Activated CD4-positive, alpha-beta T cell treated with anti-CD3 and anti-CD28 coated beads, Interleukin-2, amount 50 U/mL, for 1 hour (primary cell): ENCODE measurements at places on chromosomes 1 and 21.

DNA sequence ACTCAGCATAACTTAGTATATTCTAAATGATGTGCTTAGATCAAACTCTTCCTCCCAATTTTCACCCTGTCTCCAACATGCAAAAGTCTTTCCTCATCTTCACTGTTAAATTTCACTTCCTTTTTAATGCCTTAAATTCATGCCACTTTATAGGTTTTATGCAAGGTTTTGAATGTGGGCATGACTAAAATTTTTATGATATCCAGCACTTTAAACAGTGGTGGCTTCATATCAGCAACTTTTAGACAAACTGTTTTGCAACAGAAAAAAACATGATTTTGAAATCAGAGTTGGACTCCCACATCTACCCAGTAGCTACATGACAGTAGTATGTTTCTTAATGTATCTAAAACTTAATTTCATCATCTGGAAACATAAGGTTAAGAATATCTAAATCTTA is 84.7 kb upstream of the ZP4 start:
- DNase-seq: no peak

GRCh38 chr1:48898894-48899293 is 122.2 kb upstream of the BEND5 start:
- no peak for DNase-seq

DNA sequence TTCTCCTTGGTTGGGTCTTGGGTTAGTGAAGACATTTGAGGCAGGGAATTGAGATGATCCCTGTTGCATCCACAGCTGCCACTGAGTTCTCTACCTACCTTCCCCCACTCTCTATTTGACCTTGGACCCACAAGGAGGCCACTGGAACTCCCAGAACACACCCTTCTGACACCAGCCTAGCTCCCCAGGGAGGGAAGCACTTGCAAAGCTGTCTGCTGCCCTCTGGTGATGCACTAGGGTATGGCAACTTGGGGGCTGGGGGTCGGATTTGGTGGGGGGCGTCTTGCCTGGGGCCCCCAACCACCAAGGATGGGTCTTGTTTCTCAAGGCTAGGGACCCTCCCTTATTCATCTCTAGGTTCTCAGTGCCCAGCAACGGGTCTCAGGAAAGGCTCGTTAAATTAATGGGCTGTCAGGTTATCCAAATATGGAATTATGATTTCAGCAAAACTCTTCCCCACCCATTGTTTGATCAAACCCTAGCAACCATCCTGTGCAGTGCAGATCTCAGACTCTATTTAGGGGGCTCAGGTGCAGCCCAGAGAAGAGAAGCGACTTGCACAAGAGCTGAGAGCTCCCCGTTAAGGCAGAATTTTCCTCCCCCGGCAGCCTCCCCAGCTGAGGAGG is 177.8 kb upstream of the KLHDC7A start:
- no peak for DNase-seq

DNA sequence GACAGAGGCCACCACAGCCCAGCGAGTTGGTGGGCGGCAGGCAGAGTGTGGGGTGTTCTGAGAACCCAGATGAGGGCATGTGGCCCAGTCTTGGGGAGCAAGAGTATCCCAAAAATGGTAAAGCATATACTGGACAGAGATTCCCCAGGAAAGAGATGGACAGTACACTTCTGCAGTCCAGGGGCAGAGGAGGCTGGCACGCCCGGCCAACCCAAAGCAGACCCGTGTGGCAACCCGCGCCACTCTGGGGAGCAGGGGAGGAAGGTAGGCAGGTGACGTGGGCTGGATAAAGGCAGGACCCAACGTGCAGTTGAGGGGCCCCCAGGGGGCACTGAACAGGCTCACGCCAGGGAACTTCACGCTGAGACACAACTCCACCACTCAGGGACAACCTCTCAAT is 46.4 kb upstream of the RIPK4 start:
- no peak for DNase-seq

- DNase-seq: no peak
Measured at GRCh38 chr1:185425163-185425562, 108.1 kb upstream of the IVNS1ABP start.

GRCh38 chr1:167090314-167090942 is at the start of gene GPA33:
TSS of gene GPA33 (minus strand) at chr1:167090377. CDS start at chr1:167090287, 90 bp downstream.
- DNase-seq: no peak

- no peak for DNase-seq
Measured at GRCh38 chr1:21012937-21013336, 163.8 kb downstream of the EIF4G3 start.

DNA sequence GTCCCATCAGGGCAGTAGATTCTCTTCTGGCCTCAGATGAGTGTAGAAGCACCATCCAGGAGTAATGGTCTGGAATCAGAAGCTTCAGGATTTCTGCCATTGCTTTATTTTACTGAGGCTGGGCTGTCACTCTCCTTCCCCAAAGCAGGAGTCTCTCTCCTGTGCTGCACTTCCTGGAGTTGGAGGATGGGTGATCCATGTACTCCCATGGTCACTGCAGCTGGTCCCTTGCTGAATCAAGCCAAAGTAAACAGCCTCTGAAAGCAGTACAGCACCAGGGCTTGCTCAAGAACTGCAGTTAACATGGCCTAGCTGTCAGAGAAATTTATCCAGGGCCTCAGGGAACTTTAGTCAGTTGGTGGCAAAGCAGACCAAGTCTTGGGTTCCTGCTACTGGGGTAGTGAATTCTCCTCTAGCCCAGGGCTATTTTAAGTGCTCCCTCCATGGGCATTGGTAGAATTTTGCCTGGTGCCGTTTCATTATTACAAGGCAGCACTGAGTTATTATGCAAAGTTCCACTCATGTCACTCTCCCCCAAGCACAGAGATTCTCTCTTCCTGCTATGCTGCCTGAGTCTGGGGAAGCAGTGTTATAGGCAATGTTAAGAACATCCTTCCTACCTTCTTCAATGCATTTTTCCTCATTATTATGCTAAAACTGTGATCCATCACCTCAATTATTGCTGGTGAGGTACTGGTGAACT is 29.5 kb downstream of the DRAM2 start:
- DNase-seq: no peak

- no peak for DNase-seq
Measured at GRCh38 chr1:3609016-3609768, 2.1 kb downstream of the MEGF6 start.

GRCh38 chr1:12147201-12147701 is 19.5 kb upstream of the TNFRSF1B start:
- DNase-seq: no peak

- DNase-seq: no peak
Measured at GRCh38 chr1:26191739-26192138, 1.3 kb downstream of the CATSPER4 start.

DNA sequence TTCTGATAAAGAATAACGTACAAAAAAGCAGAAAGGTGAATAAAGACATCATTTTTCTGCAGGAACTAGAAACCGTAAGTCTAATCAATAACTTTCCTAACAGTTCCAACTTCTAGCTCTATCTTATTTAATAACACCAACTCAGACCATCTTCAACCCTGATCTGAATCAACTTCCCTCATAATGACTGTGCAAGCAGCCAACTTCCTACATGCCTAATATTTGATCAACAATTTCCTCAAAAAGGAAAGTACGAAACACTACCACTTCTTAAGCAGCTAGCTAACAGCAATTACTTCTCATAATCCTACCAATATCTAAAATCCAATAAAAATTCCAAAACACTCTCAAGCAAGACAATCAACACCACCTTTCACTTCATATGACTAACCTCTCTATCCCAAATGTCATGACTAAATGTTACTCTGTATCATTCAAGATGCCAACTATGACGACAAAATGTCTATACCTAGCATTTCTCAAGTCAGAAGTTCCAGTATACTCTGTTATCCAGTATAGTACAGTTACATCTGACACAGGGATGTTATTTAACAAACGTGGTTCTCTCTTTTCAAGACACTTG is 1.7 kb downstream of the COP1 start:
- no peak for DNase-seq

DNA sequence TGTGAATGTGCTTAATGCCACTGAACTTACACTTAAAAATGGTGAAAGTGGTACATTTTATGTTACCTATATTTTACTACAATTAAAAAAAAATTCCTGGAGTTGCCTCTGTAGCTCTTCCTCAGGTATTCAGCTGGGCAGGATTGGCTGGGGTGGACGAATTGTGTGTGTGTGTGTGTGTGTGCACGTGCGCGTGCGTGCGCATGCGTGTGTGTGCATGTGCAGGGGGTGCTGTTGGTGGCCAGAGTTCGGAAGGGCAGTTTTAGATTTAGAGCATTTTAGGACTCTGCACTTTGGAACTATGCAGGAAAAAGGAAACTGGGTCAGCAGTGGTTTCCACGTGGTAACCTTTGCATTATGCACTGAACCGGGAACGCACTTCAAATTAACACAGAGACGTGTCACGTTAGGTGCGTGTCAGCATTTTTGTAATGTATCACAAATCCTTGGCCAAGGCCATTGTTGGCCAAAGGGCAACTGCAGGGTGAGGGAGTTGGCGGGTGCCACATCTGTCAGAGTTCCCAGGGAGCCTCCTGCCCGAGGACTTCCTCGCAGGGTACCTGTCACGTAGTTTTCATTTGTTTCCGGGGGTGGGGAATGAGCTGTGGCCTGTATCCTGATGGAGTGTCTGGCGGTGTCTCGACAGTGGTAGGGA is 312.8 kb downstream of the CAMTA1 start:
- no peak for DNase-seq

DNA sequence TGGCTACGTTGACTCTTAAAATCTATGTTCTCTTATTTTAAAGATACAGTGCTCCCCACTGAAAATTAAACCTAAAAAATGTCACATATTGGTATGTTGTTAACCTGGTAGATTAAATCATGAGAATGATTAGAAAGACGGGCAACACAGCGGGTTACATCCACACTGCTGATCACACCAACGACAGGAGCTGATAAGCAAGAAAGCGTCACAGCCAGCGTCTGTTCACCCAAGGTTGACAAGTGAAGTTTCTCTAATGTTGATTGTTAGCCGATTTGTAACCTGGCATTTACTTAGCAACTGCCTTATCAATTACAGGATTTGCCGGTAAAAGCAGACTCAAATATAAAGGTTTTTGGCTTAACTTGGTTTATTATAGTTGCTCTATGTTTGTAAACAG is 149.3 kb downstream of the NR5A2 start:
- no peak for DNase-seq

GRCh38 chr1:99766378-99766800 is at the start of gene FRRS1:
TSS of gene FRRS1 (minus strand) at chr1:99766635. CDS start at chr1:99748768, 17,867 bp downstream.
- DNase-seq: peak; percentile 10

DNA sequence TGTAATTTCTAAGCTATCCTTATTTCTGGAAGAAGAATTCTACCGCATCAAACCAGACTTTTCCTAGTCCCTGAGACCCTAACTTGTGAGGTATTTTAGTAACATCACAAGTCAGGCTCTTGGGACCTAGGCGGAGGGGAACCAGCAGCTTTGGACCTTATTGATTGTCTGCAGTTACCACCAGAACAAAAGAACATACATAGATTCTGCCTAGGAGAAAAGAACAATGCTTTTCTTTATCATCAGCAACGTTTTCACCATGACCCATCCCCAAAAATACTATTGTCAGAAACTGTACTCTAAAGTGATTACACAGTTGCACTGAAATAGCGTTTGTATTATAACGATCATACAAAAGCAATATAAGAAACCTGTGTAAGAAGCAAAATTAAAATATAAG is 860.4 kb downstream of the USP25 start:
- DNase-seq: no peak

DNA sequence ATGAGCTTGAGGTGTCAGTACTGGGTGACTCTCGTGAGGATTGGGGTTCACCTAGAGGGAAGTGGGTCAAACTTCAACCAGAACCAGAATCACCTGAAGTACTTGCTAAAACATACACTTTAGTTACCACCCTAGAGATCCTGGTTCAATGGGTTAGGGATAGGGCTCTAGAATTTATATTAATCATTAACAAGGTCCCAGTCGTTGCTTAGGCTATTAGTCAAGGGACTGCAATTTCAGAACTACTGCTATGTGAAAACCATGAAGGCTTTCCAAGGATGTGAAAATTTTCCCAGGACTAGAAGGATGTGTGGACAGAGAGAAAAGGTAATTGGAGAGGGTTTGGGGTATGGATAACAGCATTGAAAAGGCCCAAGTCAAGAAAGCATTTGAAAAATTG is 162.6 kb downstream of the GRIK1 start:
- DNase-seq: no peak

DNA sequence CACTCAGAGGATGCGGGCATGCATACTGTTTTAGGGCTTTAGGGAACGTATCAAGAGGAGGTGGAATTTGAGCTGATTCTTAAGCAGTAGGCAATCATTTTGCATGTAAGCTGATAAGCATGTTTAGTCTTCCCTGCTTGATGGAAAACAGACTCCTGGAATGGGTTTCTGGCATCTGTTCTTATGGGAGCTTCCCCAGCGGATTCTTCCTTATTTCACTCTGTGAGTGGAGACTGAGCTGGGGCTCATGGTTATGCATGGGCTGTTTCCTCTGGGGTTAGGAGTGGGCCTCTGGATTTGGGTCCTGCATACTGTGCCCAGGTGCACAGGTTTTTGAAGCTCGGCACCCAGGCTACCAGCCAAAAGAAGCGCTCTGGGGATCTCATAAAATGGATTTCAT is 93.4 kb downstream of the DIRAS3 start:
- no peak for DNase-seq

DNA sequence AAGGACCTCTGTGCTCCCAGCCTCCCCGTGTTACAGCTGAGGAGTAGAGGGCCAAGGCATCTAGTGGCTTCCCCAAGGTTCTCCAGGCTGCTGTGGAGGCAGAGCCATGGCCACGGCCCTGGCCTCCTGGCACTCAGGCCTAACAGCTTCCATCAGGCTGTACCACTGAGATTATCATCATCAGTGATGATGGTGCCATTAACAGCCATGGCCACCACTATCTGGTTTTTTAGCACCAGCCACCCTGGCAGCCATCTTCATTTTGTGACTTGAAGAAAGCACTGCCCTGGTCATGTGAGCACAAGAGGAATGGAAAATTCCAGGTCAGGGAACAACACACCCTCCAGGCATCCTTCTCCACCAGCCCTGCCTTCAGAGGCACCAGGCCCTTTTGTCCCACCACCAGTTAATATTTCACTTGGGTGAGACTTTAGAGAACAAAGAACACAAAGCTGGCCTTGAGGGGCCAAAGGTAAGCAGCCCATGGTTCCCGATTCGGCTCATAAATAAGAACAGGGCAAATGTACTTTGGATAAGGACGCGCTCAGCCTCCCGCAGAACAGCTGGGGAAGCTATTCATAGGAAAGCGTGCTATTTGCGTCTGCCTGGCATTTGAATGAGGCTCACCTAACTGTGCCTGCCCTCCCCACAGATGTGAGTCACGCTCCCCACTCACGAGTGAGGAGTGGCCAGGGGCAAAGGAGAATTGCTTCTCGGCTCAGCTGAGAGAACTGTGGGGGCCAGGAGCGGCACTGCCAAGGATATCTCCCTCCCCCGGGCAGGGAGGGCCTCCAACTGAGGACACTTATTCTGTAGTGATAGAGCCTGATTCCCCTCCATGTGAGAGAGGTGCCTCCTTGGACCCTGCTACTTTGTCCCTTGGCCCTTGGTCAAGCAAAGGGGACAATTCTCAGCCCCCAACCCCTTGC is 95.6 kb downstream of the CD58 start:
- no peak for DNase-seq

DNA sequence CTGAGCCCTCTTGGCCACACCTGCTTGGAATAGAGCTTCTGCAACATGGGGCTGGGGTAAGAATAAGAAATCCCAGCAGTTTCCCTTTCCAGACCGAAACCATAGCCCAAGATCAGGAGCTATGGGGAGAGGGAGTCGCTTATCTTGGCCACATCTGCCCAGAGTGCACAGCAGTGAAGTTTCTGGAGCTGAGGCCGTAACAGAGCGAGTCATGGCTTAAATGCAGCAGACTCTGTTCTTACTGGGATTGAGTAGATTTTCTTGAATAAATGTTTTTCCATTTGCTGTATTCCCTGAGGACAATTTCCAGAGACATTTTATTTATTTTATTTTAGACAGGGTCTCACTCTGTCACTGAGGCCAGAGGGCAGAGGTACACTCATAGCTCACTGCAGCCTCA is 33.5 kb downstream of the CFAP57 start:
- DNase-seq: no peak

- DNase-seq: no peak
Measured at GRCh38 chr1:147837964-147838292, 64.7 kb upstream of the GJA8 start.
